ENCODE measurements at places on chromosomes 3 and 15.
A peak's percentile ranks its signal among the peaks of the same experiment; 100 is the strongest.

GRCh38 chr3:182795389-182795782 is 2.1 kb downstream of the ATP11B start:
- DNase-seq, result peak; percentile 24

GRCh38 chr3:52186729-52187128 is 11.2 kb upstream of the ALAS1 start:
- no peak for DNase-seq

DNA sequence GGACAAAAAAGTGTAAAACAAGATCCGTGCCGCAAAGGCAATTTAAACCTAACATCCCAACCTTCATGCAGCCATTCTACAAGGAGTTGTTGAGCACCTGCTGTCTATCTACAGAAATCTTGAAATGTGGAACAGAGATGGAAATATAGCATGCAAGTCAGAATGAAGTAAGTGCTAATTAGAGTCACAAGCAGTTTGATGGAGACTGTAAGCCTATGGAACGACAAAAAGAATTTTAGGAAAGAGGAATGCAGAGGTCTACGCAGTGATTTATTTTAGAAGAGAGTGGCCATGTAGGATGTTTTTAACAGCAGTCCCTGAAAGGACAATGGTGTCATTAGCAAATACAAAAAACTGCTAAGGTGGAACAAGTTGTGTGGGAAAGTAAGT is 851 bp upstream of the DCBLD2 start:
- DNase-seq, result no peak

GRCh38 chr15:96802611-96803255 is 472.2 kb downstream of the NR2F2 start:
- DNase-seq, result no peak

DNA sequence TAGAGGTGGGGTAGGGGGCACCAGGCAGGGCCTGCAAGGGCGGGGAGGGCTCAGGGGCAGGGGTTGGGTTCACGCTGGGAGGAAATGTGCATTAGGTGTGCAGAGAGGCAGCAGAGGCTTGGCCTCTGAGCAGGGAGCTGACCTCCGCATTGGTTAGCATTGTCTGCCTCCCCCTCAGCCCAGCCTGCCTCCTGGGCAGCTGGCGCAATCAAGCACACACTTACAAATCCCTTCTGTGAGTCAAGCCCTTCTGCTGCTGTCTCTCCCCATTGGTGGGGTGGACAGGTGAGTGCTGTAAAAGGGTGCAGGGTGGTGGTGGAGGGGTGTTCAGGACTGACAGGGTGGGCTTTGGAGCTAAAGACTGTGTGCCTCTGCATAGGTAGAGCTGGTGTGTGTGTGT is 9.3 kb downstream of the LOXL1 start:
- no peak for DNase-seq

DNA sequence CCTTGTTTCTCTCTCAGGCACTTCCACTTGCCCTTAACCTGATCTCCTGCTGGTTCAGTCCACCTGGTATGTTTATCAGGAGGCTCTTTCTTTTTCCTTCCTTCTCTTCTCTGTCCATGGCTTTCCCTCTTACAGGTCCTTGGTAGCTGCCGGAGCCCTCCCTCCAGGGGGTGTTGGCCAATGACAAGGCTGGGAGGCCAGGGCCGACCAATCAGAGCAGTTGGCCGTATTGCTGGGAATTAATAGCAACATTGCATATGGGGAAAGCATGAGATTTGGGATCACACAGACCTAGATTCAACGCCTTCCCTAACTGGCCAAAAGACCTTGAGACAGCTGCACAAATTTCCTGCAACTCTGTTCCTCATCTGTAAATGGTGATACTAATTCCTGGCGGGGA is 62.4 kb downstream of the CEMIP start:
- DNase-seq, result no peak

DNA sequence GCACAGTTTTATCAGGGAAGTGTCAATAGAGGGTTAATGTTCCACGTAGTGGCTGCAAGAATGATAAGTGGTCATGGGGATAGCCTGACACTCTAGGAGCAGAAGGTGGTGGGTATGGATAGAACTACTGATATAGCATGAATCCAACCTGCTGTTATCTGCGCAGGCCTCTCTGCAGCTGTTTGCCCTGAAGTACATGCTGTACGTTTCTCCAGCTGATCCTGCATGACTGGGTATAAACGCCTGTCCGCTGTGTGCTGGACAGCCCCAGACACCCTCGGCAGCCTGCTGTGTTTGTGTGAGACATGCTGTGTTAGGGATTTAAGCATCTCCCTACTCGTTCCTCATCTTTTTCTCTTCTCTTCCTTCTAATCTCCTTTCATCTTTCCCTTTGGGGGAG is 87.1 kb downstream of the LPP start:
- DNase-seq, result no peak

GRCh38 chr3:27290760-27291159 is 78.4 kb downstream of the NEK10 start:
- DNase-seq, result no peak

GRCh38 chr15:48976444-48977088 is 12.8 kb upstream of the SHC4 start:
- DNase-seq, result no peak

GRCh38 chr15:65945616-65946015 is 76.3 kb downstream of the RAB11A start:
- no peak for DNase-seq

GRCh38 chr15:76151599-76151974 is 91.8 kb downstream of the TMEM266 start:
- no peak for DNase-seq

DNA sequence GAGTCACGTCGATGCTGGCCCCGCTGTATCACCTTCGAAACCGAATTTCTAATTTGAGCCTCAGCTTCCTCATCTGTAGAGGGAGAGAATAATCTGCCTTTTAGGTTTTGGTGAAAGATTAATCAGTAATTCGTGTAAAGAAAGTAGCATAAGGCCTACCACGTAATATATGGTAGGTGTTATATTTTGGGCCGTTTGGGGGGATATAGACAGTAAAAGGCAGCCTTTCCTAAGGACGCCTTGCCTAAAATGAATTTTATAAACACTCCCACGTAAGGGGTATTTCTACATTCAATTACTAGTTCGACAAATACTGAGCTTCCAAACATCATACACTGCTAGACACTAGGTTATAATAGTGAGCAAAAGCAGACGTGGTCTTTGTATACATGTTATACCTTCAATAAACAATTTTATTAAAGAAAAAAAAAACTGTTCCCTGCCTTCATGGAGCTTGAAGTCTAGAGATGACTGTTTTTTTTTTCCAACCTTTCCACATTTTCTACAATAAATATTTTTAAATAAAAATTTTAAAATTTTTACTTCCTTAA is 737 bp downstream of the JAGN1 start:
- DNase-seq, result no peak

- DNase-seq, result no peak
Observed at GRCh38 chr3:19213603-19214220, 65.4 kb downstream of the KCNH8 start.

DNA sequence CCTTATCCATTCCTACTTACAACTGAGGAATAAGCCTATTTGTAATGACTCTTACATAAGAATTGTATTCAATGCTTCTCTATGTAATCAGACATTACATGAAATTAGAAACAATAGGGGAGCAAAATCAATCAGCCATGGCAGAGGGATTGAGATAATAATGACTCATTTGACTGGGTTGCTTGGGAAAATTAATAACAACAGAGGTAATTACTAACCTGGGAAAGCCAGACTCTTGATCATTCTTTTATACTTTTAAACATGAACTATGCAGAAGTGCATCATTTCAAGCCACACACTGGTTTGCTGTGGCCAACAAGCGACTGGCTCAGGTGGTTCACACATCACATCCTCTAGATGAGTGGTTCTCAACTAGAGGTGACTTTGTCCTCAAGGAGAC is 126.3 kb upstream of the CRBN start:
- DNase-seq, result no peak
